ENCODE measurements at places on chromosomes 4 and X.

DNA sequence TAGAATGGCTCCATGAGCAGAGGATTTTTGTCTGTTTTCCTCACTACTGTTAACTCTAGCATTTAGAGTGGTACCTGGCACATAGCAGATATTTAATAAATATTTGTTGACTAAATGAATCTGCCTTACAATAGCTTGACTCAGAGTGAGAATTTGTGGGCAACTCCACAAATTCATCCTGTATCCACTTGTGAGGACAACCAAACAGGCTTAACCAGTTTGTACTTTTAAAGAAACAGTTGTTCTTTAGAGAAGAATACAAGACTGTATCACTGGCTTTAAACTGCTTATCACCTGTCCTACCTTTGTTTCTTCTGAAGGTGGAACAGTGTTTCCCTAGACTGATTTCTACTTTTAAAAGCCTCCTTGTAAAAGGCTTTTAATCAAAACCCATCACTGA lies 141.3 kb upstream of the SH3RF1 start:
- DNase-seq: no peak

- DNase-seq: no peak
These were observed 124.9 kb downstream of the CBLL2 start for GRCh38 chrX:22397566-22397965.

DNA sequence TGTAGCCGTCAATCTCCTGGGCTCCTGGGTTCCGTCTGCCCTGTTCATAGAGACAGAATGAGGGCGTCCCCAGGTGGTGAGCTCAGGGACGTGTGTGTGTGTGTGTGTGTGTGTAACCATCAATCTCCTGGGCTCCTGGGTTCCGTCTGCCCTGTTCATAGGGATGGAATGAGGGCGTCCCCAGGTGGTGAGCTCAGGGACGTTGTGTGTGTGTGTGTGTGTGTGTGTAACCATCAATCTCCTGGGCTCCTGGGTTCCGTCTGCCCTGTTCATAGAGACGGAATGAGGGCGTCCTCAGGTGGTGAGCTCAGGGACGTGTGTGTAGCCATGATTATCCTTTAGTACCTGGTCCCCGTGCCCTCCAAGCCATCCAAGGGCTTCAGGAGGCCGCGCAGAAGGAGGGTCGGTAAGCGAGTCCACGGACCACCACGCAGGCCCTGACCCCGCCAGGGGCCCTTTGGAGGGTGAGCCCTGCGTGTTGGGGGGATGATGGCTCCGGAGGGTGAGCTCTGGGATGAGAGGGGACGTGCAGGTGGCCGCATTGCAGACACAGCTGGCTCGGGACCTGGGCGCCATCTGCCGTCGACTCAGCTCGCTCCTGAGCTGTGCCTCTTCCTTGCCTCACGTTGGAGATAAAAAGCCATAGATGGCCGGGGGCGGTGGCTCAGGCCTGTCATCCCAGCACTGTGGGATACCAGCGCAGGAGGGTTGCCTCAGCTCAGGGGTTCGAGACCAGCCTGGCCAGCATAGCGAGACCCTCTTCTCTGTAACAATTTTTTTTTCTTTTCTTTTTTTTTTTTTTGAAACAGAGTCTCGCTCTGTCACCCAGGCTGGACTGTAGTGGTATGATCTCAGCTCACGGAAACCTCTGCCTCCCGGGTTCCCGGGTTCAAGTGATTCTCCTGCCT lies 5.4 kb upstream of the GTPBP6 start:
- no peak for DNase-seq

GRCh38 chr4:138241281-138242075 lies 671 bp downstream of the SLC7A11 start:
- DNase-seq: no peak

DNA sequence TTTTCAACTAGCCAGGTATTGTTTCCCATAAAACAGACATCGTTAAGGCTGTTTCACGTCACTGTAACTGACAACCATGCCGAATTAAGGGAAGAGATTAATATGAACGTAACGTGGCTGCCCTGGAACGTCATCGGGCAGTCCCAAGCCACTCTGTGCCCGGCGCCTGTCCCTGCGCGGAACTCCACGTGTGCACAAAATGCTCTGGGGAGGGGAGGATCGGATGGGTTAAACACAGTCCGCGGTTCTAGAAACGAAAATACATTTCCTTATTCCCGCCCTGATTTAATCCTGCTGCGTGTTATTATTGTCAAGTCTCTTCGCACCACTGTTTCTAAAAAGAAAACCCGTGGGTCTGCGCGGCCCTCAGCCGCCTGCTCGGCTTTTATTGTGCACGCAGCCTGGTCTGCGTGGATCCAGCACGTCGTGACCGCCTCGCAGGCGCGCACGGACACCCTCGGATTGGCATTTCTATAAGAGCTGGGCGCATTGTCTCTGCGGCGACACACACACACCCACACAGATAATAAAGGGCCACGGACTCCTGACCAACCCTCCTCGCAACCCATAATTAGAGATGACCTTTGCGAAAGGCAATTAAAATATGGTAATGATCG lies 69.6 kb upstream of the BCOR start:
- no peak for DNase-seq

DNA sequence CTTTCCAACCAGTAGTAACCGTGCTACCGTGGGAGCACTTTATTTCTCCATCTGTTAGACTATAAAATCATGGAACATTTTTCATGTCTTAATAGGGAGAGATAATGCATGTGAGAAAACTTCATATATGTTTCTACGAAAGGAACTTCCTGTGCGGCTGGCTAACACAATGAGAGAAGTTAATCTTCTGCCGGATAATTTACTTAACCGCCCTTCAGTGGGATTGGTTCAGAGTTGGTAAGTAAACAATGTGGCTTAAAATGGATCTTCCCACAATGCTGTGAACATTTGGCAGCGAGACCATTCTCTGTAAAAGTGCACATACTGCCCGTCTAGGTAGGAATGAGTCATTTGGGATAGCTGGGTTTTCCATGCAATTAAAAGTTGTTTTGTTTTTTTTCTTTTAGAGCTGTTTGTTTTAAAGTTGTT lies 29.6 kb downstream of the PDK3 start:
- DNase-seq: no peak

DNA sequence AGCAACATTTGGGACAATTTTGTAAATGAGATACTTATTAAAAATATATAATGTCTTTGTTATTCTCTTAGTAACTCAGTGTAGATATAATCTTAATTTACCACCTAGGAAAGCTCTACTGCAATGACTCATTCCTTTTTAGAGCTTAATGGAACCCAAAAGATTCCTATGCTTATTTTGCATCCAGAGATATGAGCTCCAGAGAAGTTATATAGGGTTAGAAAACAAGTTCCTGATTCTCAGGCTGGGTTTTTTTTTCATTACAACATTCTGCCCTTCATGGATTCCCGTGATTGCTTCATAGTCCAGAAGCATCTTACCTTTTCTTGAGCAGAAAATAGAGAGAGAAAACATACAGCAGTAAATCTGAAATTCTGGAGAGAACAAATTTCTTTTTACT lies 57.9 kb upstream of the CXCL8 start:
- no peak for DNase-seq

- DNase-seq: no peak
These were observed 123.2 kb downstream of the PABPC4L start for GRCh38 chr4:134078230-134078914.

DNA sequence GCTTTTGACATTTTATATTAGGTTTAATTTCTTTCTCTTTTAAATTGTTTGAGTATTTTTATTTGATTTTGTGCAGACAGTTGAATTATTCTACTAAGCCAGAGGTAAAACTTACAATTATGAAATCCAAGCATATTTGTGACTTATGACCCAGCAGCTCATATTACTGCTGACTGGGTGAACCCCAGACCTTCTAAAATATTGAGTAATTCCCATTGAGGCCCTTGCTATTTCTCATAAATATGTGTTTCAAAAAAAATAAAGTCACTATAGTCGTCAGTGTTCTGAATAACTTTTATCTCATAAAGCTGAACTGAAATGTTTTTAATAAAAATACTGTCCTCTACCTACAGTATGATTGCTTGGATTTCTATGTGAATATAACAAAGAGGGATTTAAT lies 303.1 kb downstream of the IQCM start:
- DNase-seq: no peak

DNA sequence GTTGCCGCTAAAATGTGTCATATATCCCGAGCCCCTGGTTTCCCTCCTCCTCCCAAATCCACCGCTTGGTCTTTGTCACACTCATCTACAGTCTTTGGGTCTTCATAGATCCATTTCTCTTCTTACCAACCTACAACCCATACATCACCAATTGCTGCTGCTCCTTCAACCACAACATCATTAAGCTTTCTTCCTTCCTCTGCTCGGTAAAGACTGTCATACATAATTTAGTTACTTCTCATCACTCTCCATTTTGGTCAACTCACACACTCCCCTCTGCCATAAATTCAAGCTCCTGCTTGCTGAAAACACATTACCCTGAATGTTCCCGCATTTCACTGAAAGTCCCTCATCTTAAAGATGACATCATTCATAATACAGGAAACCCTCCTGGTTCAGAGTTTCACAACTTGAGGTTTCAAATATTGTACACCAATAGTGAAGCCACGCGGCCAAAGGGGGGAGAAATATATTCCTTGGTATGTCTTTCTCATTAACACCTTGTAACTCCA lies 1.7 kb upstream of the DCTD start:
- DNase-seq: no peak

- DNase-seq: no peak
These were observed at the start of gene MAGEB16 for GRCh38 chrX:35798042-35798441. MAGEB16 (plus strand) TSS chrX:35798342; CDS start chrX:35802197, 3,855 bp downstream.
